ENCODE measurements at places on chromosomes 1 and 21.

- no peak for DNase-seq
These were observed 47.4 kb upstream of the DOCK7 start for GRCh38 chr1:62735491-62736171.

GRCh38 chr1:99707535-99708142, 58.8 kb downstream of the FRRS1 start:
- DNase-seq: peak; percentile 78

- peak; percentile 35 for DNase-seq
These were observed 44.5 kb downstream of the HIVEP3 start for GRCh38 chr1:41874151-41874719.

DNA sequence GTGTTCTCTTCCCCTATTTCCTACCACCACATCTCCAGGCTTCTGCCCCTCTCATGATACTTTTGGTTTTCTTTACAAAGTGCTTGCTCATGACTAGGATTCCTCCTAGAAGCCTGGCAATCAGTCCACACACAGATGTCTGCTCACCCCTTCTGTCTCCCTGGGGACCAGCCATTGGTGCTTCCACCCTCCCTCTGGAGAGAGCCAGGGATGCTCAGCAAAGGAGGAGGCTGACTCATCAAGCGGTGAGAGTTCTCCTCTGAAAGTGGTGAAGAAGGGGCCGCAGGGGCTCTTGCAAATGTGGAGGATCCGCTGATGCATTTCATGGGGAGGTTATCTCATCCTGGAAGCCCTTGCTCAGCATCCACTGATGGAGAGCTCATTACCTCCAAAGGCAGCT, 14.5 kb downstream of the NT5C1A start:
- no peak for DNase-seq

GRCh38 chr1:110203021-110203661, 7.0 kb upstream of the KCNC4 start:
- peak; percentile 76 for DNase-seq

GRCh38 chr1:21082073-21082472, 94.6 kb downstream of the EIF4G3 start:
- DNase-seq: no peak

GRCh38 chr21:45388611-45389296, 16.2 kb upstream of the COL18A1 start:
- DNase-seq: no peak

DNA sequence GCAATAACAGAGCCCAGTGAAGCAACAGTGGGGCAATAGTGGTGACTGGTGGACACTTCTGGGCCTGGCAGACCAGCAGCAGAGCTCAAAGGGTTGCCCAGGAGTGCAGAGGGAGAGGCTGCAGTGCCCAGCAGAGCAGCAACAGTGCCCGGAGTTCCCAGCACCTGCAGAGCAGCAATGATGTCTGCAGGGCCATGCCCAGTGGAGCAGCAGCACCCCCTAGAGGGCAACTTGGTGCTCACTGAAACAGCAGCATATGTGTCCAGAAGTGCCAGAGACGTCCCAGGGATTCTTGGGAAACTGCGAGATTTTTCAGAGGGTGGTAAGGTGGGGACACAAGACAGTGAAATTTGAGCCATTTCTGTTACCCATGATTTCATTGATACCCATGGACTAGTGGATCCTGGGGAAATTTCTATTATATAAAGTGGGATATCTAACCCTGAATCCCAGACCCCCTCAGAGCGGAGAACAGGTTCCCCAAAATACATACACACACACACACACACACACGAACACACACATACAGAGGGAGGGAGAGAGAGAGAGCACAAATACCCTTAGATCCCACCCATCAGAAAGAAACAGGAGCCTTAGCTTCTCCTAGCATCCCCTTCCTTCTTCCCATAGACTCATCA, 156.9 kb upstream of the GJB5 start:
- DNase-seq: peak; percentile 88

GRCh38 chr1:54477153-54477561, 70.9 kb upstream of the ACOT11 start:
- DNase-seq: no peak

DNA sequence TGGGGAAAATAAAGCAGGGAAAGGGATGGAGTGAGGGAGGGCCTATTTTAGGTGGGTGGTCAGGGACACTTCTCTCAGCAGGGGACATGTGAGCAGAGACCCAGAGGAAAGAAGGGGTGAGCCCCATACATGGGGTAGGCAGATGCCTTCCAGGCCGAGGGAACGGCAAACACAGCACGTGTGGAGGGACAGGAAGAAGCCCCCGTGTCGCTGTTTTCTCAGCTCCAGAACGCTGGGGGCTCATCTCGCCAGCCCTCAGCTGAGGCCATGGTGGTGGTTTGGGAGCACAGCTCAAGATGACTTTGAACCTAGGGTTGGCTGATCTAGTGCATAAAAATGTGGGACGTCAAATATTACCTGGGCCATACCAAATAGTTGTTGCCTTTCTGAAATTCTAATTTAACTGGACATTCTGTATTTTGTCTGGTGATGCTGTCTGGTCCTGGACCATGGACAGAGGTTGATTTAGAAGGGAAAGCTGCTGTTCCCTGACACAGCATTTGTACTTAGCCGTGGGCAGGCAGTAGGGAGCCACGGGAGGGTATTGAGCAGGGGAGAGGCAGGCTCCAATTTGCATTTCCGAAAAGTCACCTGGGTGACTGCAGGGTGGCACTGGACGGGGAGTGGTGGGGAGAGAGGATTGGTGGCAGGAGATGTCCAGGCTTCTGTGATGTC, 53.1 kb upstream of the RUNX3 start:
- DNase-seq: no peak

- peak; percentile 87 for DNase-seq
These were observed at the start of gene TNFRSF9 for GRCh38 chr1:7940745-7941436. Gene TNFRSF9 (minus strand): TSS chr1:7940839. CDS start chr1:7939994, 845 bp downstream.

DNA sequence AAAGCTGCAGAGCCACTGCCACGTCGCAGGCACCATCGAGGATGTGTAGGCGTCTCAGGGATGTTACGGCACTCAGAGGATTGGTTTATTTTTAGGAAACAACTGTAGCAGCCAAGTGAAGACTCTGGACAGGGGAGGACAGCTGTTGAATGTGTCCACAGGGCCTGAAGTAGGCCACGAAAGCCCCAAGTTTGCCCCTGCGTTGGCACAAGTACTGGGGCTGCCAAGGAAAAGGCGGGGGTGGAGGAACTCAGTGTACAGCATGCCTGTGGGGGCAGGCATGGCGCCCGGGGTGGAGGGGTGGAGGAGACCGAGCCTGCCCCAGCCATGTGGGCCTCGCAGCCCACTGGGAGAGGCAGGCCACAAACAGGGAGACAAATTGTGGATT, 89.7 kb downstream of the ADARB1 start:
- DNase-seq: no peak

- no peak for DNase-seq
These were observed 117.3 kb downstream of the AJAP1 start for GRCh38 chr1:4771721-4772120.

Data from activated CD8-positive, alpha-beta memory T cell treated with anti-CD3 and anti-CD28 coated beads, Interleukin-2, amount 50 U/mL, for 48 hours (primary cell).